ENCODE measurements at places on chromosomes 13 and 19.
A peak's percentile ranks its signal among the peaks of the same experiment; 100 is the strongest.

DNA sequence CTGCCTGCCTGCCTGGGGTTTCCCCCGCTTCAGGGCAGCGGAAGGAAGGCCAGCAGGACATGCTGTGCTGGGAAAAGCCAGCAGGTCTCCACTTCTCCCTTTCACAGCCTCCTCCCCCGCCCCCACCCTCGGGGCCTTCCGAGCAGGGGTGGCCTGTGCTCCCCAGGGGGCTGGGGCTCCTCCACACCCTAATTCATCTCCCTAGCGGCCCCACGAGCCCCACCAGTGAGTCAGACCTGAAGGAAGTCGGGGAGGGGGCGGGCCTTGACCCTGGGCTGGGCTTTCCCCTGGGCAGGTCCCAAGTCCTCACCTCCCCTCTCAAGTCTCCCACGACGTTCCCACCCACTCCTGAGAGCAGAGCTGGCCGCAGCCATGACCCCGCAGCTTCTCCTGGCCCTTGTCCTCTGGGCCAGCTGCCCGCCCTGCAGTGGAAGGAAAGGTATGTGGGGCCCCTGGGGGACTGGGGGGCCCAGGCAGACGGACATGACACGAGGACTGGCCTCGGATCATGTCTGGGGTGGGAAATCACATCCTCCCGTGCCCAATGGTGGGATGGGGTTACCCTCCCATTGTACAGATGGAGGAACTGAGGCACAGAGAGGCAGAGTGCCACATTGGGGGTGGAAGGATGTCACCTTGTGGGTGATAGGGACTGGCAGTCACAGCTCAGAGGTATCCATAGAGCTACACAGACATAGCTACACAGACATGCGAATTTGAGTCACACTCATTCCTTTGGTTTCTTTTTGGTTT is at the start of gene EBI3:
Gene EBI3, plus strand, starts transcription at position 345 of the 753 bp plus-strand sequence. Its CDS starts 28 bp downstream, at position 373.
- DNase-seq, result peak; percentile 35

GRCh38 chr13:112107289-112107688 is 40.3 kb downstream of the SOX1 start:
- no peak for DNase-seq

DNA sequence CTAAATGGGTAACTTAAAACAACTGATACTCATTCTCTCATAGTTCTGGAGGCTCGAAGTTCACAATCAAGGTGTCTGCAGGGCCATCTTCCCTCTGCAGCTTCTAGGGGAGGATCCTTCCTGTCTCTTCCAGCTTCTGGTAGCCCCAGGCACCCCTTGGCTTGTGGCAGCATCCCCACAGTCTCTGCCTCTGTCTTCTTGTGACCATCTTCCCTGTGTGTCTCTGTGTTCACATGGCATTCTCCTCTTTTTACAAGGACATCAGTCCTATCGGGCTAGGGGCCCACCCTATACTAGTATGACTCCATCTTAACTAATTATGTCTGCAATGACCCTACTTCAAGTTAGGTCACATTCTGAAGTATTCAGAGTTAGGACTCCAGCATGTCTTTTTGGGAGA is 73.5 kb downstream of the ANKRD10 start:
- DNase-seq, result no peak

- DNase-seq, result no peak
Measured at GRCh38 chr13:76455960-76456359, 430.2 kb downstream of the KCTD12 start.

GRCh38 chr19:55461974-55462626 is 658 bp upstream of the ISOC2 start:
- DNase-seq, result no peak

DNA sequence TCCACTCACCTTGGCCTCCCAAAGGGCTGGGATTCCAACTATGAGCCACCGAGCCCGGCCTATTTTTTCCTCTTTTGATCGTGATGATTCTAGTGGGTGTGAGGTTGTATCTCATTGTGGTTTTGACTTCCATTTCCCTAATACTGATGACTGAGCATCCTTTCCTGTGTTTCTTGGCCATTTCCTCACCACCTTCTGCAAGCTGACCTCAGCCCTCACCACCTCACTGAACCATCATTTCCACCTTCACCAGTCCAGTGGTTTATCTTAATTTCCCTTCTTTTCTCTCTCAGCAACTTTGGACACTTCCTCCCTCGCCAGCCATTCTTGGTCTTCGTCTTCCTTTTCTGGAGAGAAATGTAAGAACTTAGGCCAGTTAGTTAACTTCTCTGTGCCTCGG is 13.0 kb upstream of the BICRA start:
- no peak for DNase-seq

GRCh38 chr19:1650650-1651567 is 1.5 kb downstream of the TCF3 start:
- DNase-seq, result peak; percentile 49

- no peak for DNase-seq
Measured at GRCh38 chr13:83839146-83839545, 43.1 kb downstream of the SLITRK1 start.

DNA sequence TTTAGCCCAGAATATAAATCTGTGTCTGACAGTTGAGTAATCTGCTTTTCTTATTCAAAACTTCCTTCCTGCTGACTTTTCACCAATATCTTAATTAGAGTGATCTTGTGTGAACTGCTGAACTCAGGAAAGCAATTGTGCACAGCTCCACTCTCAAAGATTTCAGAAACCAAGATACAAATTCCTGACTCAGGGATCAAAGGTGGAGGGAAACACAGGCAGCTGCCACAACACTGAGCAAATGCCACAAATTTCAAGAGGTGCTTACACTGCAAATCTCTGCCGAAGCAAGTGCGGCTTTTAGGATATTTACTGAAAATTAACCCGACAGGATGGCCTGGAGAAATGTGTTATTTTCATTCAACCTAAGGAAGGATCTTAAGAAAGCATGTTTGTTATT is 111.4 kb downstream of the STOML3 start:
- no peak for DNase-seq

- DNase-seq, result no peak
Measured at GRCh38 chr13:78971355-78972025, 312.5 kb upstream of the OBI1 start.

DNA sequence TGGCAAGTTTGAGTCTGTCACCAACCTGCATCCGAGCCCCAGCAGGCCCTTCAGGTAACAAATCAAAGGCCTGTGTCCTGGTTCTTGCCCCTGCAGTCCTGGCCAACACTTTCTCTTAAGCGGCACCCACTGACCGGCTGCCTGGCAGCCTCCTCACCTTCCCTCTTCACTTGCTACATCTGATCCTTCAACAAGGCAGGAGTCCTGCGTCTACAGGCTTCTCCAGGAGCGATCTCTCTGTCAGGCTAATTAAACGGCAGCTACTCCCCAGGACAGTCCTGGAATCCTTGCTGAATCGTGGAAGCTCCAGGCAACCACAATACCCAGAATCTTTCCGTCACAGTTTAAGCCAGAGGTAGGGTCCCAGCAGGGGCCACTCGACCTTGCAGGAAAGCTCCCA is 41.1 kb upstream of the GAS6 start:
- no peak for DNase-seq

GRCh38 chr13:91200486-91200885 is 147.0 kb upstream of the MIR17HG start:
- DNase-seq, result no peak

DNA sequence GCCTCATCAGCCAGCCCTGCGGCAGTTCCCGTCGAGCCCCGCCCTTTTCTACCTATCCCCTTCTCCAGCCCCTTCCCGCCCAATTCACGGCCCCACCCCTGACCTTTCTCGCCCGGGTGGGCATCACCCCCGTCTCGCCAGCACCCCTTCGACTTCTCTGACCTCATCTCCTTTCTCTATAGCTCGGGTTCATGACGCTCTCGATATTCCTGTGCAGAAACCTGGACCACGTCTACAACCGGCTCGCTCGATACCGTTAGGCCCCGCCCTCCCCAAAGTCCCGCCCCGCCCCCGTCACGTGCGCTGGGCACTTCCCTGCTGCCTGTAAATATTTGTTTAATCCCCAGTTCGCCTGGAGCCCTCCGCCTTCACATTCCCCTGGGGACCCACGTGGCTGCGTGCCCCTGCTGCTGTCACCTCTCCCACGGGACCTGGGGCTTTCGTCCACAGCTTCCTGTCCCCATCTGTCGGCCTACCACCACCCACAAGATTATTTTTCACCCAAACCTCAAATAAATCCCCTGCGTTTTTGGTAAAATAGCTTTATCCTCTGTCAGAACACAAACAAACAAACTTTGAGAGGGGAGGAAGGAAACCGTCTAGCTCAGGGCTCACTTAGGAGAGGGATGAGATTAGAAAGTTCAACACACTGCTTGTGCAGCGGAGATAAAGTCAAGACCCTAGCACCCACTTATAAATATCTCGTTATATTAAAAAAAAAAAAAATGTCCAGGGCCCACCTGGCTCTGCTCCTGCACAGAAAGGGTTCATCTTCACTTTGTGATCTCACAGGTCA is 5.1 kb downstream of the CD37 start:
- DNase-seq, result no peak

GRCh38 chr19:39422020-39422419 is 9.6 kb downstream of the PLEKHG2 start:
- DNase-seq, result no peak

GRCh38 chr19:30997222-30997621 is 352.0 kb downstream of the TSHZ3 start:
- no peak for DNase-seq

DNA sequence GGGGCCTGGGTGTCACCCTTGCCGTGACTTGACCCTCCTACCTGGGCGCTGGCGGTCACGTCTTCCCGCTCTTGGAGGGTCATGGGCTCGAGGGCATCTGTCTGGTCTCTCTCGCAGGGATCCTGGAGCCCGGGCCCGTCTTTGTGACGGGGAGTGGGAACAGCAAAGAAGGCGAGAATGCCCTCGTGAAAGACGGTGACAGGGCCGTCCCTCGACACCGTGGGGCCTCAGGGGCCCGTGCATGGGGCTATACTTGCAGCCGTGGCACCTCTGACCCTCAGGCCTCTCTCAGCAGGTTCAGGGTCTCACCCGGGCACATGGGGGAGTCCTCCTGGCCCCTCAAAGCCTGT is 20.9 kb upstream of the MATK start:
- no peak for DNase-seq

DNA sequence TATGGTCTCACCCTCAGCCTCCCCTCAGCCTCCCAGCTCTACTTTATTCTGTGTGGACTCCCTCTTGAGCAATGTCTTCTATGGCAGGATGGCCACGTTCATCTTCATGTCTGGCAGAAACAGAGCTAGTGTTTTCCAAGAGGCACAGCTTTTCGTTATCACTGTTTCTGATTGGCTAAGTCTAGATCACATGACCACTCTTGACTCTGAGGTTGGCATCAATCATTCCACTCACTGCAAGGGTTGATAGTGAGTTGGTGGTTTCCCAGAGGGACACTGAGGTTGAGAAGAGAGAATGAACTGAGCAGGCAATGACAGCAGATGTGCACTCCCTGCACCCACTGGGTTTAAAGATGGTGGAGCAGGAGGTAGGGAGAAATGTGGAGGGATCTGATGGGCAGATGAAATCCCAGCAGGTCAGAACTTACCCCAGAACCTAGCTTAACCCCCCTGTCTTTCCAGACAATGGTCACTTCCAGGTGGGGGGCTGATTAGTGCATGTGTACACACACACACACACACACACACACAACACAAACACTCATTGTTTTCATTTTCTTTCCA is 26.3 kb upstream of the UQCRFS1 start:
- no peak for DNase-seq

DNA sequence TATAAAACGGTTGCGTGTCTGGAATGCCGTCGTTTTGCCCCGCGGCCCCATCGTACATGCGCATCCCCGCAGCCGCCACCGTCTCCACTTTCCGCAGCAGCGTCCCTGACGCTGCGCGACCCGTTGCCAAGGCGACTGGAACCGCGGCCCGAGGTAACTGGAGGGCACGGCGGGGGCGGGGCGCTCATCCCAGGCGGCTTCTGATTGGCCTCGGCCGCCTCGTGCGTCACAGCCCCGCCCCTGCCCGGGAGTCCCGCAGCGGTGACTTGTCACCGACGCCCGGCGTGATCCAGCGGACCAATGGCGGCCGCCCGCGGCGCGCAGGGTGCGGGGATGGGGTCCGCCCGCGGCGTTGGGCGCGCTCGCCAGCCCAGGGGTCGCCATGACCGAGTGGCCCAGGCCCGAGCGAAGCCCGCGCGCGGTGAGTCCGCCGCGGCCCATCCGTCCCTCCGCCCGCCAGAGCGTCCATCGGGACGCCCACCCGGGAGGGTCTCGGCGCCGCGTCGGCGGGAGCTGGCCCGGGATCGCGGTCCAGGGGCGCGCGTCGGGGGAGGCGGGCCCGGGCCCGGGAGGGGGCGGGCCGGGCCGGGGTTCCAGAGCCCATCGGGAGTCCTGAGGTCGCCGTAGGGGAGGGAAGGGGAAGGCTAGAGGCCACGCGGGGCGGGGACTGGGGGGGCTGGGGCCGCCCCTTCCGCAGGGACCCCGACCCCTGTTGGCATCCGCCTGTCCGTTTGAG is at the start of gene ZSCAN1:
Gene ZSCAN1, plus strand, starts transcription at position 285 of the 736 bp plus-strand sequence. CDS start 3,812 bp downstream, outside the sequence.
- peak; percentile 73 for DNase-seq

DNA sequence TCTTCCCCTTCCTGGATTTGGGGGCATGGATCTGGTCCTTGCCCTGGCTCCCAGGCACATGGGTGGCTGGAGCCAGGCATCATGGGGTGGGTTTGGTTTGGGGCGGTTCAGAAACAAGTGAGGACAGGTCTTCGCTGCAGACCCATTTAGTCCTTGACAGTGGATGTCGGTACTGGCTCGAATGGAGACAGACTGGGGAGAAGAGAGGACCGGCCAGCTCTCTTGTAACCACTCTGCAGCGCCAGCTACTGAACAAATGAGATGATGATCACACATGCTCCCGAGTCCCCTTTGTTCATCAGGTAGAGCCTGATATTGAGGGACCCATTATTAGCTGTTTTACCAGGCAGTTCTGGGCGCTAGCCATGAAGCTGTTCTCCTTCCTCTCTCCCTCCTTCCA is 64.5 kb downstream of the CHST8 start:
- DNase-seq, result no peak

GRCh38 chr19:55640043-55640576 is 692 bp upstream of the ZNF580 start:
- DNase-seq, result no peak

DNA sequence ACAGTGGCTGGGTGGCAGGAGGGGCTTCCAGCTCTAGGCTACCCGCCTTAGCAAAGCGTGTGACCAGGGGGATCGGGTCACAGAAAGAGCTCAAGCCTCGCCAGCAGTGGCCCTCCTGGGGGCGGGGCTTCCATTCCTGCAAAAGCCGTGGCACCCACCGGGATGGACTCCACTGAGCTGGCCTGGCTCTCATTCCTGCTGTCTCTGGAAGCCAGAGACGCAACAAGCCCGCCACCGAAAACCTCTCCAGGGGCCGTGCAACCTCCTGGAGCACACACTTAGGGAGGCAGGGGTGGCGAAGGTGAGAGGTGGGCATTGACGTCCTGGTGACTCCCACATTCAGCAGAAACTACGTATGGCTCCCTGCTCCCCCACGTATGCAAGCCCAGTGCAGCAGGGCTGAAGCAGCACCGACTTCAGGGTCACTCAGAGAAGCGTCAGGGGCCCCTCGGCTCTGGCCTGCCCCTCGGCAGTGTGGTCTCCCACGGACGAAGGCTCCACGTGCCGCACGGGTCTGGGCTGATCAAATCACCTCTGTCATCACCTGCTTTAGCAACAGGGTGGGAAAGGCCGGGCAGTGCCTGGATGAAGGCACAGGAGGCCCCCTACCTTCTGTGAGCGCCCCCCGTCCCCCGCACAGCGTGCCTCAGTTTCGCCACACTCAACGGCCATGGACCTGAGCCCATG is 3.1 kb downstream of the C19orf25 start:
- DNase-seq, result no peak

Data from neural crest cell (in vitro differentiated cells).